Esophagus squamous epithelium (tissue), 5 donors: ENCODE measurements at places on chromosomes 11 and 22.

GRCh38 chr11:68049509-68050370 is 10.9 kb downstream of the TCIRG1 start:
- no peaks in the 10 kb centered on the region for H3K27me3 ChIP-seq
- H3K27ac ChIP-seq = no peak overlapping the region
- DNase-seq = no peak
- no peak overlapping the region for H3K4me3 ChIP-seq

- H3K27ac ChIP-seq = peak overlapping the region; percentile 11
- no peaks in the 10 kb centered on the region for H3K27me3 ChIP-seq
- DNase-seq = no peak
Observed at GRCh38 chr11:74754507-74755252, 6.0 kb downstream of the RNF169 start.

- H3K27me3 ChIP-seq = no peaks in the 10 kb centered on the region
- no peak for DNase-seq
- H3K4me1 ChIP-seq = no peaks in the 10 kb centered on the region
- no peak overlapping the region for H3K27ac ChIP-seq
- no peaks in the 10 kb centered on the region for H3K36me3 ChIP-seq
Observed at GRCh38 chr11:23719016-23719415, 777.8 kb upstream of the LUZP2 start.

GRCh38 chr11:118488480-118489109 is 38.7 kb upstream of the TTC36 start:
- no peak overlapping the region for H3K27ac ChIP-seq
- H3K36me3 ChIP-seq = peaks cover 100% of the 10 kb centered on the region
- H3K4me3 ChIP-seq = no peak overlapping the region
- no peak for DNase-seq

DNA sequence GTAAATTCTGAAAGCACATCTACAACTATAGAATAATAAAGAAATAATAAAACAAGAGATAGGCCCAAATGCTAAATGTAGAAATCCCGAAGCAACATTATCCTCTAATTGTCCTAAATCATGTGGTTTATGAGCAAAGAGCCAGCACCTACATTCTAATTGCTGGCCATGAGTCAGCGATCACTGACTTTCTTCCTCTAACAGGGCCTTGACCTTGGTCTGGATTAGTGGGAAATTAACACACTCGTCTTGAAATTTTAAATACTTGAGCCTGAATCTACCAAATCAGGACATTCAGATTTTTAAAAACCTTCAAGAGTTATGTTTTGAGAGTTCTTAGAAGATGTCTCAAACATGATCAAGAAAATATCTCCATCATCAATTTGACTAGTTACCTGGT is 727.6 kb downstream of the METTL15 start:
- no peak overlapping the region for H3K4me3 ChIP-seq
- no peak for DNase-seq
- H3K36me3 ChIP-seq = no peaks in the 10 kb centered on the region
- H3K27me3 ChIP-seq = no peaks in the 10 kb centered on the region
- H3K4me1 ChIP-seq = no peaks in the 10 kb centered on the region

- no peaks in the 10 kb centered on the region for H3K27me3 ChIP-seq
- H3K27ac ChIP-seq = no peak overlapping the region
- no peaks in the 10 kb centered on the region for H3K36me3 ChIP-seq
- DNase-seq = no peak
Observed at GRCh38 chr11:78649361-78650215, 74.9 kb upstream of the NARS2 start.

GRCh38 chr11:94728541-94728940 is 39.6 kb upstream of the AMOTL1 start:
- no peaks in the 10 kb centered on the region for H3K27me3 ChIP-seq
- no peak overlapping the region for H3K27ac ChIP-seq
- no peak for DNase-seq
- H3K4me1 ChIP-seq = no peaks in the 10 kb centered on the region
- H3K36me3 ChIP-seq = no peaks in the 10 kb centered on the region

- no peak overlapping the region for H3K4me3 ChIP-seq
- DNase-seq = no peak
- no peak overlapping the region for H3K27ac ChIP-seq
- no peaks in the 10 kb centered on the region for H3K27me3 ChIP-seq
- no peaks in the 10 kb centered on the region for H3K4me1 ChIP-seq
Observed at GRCh38 chr11:17449158-17449557, 27.5 kb downstream of the ABCC8 start.

- no peaks in the 10 kb centered on the region for H3K27me3 ChIP-seq
- H3K4me3 ChIP-seq = no peak overlapping the region
- H3K36me3 ChIP-seq = no peaks in the 10 kb centered on the region
- H3K27ac ChIP-seq = peak overlapping the region; percentile 57
- peaks cover 5% of the 10 kb centered on the region for H3K4me1 ChIP-seq
- DNase-seq = no peak
Observed at GRCh38 chr11:16001899-16002426, 354.4 kb downstream of the SOX6 start.

DNA sequence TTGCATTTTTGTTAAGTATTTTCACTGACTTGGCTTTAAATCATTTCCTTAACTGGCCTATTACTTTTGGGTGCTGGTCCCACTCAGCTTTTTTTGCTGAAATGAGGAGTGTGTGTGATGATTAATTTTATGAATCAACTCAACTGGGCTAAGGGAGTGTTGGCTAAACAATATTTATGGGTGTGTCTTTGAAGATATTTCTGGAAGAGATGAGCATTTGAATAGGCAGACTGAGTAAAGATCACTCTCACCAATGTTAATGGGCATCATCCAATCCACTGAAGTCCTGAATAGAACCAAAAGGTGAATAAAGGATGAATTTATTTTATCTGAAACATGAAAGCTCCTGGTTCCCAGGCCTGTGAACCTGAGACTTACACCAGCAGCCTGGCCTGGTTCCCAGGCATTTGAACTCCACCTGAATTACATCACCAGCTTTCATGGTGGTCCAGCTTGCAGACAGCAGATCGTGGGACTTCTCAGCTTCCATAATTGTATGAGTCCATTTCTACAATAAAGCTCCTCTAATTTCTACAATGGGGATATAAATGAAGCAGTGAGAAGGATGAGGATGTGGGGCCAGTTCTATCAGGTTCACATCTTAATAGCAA is 241.3 kb upstream of the ZC3H12C start:
- H3K4me1 ChIP-seq = no peaks in the 10 kb centered on the region
- no peak overlapping the region for H3K27ac ChIP-seq
- H3K4me3 ChIP-seq = no peak overlapping the region
- no peak for DNase-seq
- no peaks in the 10 kb centered on the region for H3K27me3 ChIP-seq

DNA sequence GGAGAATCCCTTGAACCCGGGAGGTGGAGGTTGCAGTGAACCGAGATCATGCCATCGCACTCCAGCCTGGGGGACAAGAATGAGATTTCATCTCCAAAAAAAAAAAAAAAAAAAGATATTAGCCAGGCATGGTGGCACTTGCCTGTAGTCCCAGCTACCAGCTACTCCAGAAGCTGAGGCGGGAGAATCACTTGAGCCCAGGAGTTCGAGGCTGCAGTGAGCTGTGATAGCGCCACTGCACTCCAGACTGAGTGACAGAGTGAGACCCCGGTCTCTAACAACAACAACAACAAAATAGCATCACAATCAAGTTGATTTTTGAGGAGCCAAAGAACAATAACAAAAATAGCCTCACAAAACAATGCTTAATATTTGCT is 2.3 kb downstream of the PMM1 start:
- H3K27ac ChIP-seq = no peak overlapping the region
- H3K4me1 ChIP-seq = peaks cover 9% of the 10 kb centered on the region
- H3K27me3 ChIP-seq = no peaks in the 10 kb centered on the region
- peak overlapping the region; percentile 83 for H3K4me3 ChIP-seq

DNA sequence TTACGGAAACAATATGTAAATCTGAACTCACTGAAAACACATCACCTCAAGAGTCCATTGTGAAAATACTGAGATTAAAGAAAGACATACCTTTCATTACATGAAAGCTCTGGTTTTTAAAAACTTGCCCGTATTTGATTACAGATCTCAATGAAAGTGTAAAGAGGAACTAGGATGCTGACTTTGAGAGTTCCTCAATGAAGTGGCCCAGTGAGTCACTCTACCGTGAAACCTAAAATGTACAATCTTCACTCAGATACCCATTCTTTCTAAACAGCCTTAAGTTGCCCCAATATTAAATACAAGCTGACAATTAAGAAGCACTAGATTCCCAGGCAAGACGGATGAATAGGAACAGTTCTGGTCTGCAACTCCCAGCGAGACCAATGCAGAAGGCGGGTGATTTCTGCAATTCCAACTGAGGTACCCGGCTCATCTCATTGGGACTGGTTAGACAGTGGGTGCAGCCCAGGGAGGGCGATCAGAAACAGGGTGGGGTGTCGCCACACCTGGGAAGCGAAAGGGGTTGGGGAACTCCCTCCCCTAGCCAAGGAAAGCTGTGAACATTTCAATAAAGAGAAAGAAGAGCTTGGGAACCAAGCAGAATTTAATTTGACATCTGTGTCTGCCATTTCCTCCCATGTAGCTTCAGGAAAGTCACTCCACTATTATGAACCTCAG is 33.8 kb upstream of the OR9G4 start:
- no peak for DNase-seq
- no peaks in the 10 kb centered on the region for H3K27me3 ChIP-seq
- H3K4me1 ChIP-seq = no peaks in the 10 kb centered on the region
- H3K27ac ChIP-seq = no peak overlapping the region

GRCh38 chr11:67027483-67027930 is 4.6 kb downstream of the SYT12 start:
- H3K36me3 ChIP-seq = no peaks in the 10 kb centered on the region
- H3K27me3 ChIP-seq = peaks cover 39% of the 10 kb centered on the region
- H3K27ac ChIP-seq = no peak overlapping the region

- H3K36me3 ChIP-seq = peaks cover 5% of the 10 kb centered on the region
- DNase-seq = no peak
- peak overlapping the region; percentile 88 for H3K27ac ChIP-seq
- H3K27me3 ChIP-seq = no peaks in the 10 kb centered on the region
- H3K4me1 ChIP-seq = peaks cover 88% of the 10 kb centered on the region
Observed at GRCh38 chr11:68342459-68343158, 30.2 kb downstream of the LRP5 start.

DNA sequence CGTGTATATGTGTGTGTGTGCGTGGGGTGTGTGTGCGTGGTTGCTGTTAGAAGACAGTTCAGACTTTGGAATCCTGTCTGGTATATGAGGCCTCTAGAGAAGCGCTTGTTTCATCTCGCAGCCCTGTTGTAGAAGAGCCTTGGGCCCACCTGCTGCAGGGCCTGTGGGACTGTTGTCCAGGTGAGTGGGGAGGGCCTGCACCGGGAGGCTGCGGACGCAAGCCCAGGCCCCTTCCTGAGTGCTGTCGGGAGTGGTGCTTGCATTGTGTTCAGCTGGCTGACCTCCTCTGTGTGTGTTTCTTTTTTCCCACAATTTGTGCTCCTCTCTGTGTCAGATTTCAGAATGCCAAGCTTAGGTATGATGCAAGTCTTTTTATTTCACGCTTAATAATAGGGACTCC is 128.4 kb downstream of the TBC1D22A start:
- no peaks in the 10 kb centered on the region for H3K36me3 ChIP-seq
- H3K27ac ChIP-seq = no peak overlapping the region
- DNase-seq = no peak
- no peaks in the 10 kb centered on the region for H3K27me3 ChIP-seq

- no peaks in the 10 kb centered on the region for H3K36me3 ChIP-seq
- no peak overlapping the region for H3K27ac ChIP-seq
- no peak overlapping the region for H3K4me3 ChIP-seq
- no peak for DNase-seq
- H3K4me1 ChIP-seq = no peaks in the 10 kb centered on the region
- no peaks in the 10 kb centered on the region for H3K27me3 ChIP-seq
Observed at GRCh38 chr22:44988671-44989070, 21.1 kb downstream of the PHF21B start.

- peaks cover 78% of the 10 kb centered on the region for H3K27me3 ChIP-seq
- no peak for DNase-seq
- peak within 1 kb of the TSS; percentile 63 for H3K4me3 ChIP-seq
Observed at GRCh38 chr22:37282385-37282677, at the start of gene CYTH4. CYTH4 (plus strand) TSS chr22:37282508; CDS start chr22:37282570, 62 bp downstream.

DNA sequence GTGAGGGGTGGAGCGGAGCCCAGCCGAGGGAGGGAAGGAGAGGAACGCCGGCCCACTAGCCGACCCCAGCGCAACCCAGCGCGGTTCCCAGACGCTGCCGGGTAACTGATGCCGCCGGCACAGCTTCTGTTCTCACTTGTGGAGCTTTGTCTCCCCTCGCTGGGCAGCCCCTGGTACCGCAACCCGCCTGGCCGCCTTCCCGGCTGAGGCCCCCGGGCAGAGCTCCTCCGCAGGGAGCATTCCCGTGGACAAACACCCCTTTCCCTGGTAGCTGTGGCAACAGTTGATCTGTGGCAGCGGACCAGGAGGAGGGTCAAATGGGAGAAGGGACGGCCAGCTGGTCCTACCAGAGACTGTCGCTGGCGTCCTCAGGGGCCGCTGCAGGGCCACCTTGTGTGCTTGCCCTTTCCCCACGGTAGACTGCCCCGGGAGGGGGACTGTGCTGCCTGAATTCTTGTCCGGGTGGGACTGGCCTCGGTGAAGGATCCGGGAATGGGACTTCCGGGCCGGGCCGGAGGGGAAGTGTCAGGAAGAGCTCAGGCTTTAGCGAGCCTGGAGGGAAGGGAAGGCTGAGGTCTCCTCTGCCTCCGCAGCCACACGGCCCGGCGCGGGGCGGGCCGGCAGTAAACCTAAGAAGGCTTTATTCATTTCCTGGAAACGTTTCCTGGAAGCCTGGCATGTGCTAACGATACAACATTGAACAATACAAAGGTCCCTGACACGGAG is 468.0 kb downstream of the OPCML start:
- peak overlapping the region; percentile 68 for H3K27ac ChIP-seq
- peaks cover 16% of the 10 kb centered on the region for H3K4me1 ChIP-seq
- H3K27me3 ChIP-seq = peaks cover 42% of the 10 kb centered on the region
- H3K4me3 ChIP-seq = peak overlapping the region; percentile 72
- DNase-seq = no peak
- H3K36me3 ChIP-seq = no peaks in the 10 kb centered on the region

- H3K27ac ChIP-seq = no peak overlapping the region
- H3K36me3 ChIP-seq = no peaks in the 10 kb centered on the region
- H3K27me3 ChIP-seq = no peaks in the 10 kb centered on the region
- no peak for DNase-seq
Observed at GRCh38 chr11:97201743-97202612, 812.2 kb downstream of the JRKL start.

DNA sequence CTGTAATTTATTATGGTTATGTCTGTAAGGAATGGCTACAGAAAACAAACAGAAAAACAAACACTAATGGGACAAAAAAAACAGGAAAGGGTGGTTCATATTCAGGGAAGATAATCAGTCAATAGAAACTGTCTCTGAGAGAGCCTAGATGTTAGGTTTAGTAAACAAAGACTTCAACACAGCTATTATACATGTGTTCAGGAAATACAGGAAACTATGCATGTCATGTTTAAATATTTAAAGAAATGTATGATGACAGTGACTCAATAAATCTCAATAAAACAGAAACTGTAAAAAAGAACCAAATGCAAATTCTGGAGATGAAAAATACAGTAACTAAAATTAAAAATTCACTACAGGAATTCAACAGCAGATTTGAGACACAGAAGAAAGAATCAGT is 76.0 kb downstream of the PACS1 start:
- H3K27ac ChIP-seq = no peak overlapping the region
- H3K4me1 ChIP-seq = peaks cover 8% of the 10 kb centered on the region
